ENCODE measurements at places on chromosomes 12 and 14. TPM values are rescaled to one million over a fixed set of nuclear protein-coding genes. Genes with fewer than 3 reads are reported as not detected.

The SCN8A gene
- 23.3 TPM for total RNA-seq

The INSM2 gene
- total RNA-seq: not detected

The CMA1 gene
- not detected for total RNA-seq

The ZNF140 gene
- total RNA-seq: 21.0 TPM

The WSCD2 gene
- not detected for total RNA-seq

The CRIP1 gene
- 2.5 TPM for total RNA-seq

The RAPGEF3 gene
- 6.8 TPM for total RNA-seq

The TPPP2 gene
- total RNA-seq: not detected

The RDH16 gene
- 0.15 TPM for total RNA-seq

The KRT4 gene
- not detected for total RNA-seq

The ERG28 gene
- total RNA-seq: 5.1 TPM

The RNASE7 gene
- not detected for total RNA-seq

The RFLNA gene
- not detected for total RNA-seq

Data from smooth muscle cell of trachea (primary cell).